ENCODE measurements at places on chromosomes 5 and 9.

DNA sequence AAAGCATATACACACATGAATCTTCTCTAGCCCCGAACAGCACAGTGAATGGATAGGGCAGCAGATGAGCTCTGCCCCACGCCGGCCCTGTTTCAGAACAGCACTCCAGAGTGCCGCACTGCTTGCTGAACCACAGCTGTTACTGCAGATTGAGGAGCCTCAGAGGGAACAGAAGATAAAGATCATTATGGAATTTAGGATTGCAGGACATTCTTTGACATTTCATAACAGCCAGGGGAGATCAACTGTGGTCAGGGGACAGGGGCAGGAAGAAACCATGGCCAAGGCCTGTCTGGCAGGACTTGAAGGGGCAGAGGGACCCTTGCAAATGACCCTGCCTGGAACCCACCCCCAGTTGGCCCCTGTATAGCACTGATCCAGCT, 20.6 kb downstream of the IRF1 start:
- H3K27me3 ChIP-seq = no peaks in the 10 kb centered on the region
- DNase-seq = peak; percentile 86
- no peak overlapping the region for H3K27ac ChIP-seq
- H3K4me1 ChIP-seq = peaks cover 26% of the 10 kb centered on the region
- no peaks in the 10 kb centered on the region for H3K36me3 ChIP-seq

GRCh38 chr5:116451905-116452450, 122.6 kb downstream of the SEMA6A start:
- no peak overlapping the region for H3K4me3 ChIP-seq
- DNase-seq = no peak
- H3K36me3 ChIP-seq = peaks cover 2% of the 10 kb centered on the region
- H3K4me1 ChIP-seq = peaks cover 3% of the 10 kb centered on the region
- H3K27me3 ChIP-seq = no peaks in the 10 kb centered on the region
- no peak overlapping the region for H3K27ac ChIP-seq

DNA sequence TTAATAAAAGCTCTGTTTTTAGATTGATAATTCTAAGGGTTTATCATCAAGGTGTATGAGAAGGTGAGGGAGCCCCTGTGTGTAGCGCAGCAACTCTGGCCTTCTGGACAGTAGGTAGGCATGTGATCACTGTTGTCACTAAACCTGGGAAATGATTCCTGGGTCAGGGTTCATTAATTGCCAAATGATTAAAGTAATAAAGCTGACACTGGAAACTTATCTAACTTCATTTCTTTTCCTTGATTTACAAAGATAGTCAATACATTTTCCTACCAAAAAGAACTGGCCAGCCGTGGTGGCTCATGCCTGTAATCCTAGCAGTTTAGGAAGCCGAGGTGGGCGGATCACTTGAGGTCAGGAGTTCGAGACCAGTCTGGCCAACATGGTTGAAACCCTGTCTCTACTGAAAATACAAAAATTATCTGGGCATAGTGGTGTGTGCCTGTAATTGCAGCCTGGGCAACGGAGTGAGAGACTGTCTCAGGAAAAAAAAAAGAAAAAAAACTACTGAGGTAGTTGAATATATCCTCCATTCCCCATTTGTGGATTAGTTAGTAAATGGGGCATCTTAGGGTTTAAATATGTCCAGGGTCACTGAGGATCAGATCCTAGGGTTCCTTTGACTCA, 2.4 kb downstream of the EHMT1 start:
- H3K27ac ChIP-seq = no peak overlapping the region
- no peak overlapping the region for H3K4me3 ChIP-seq
- no peak for DNase-seq
- no peaks in the 10 kb centered on the region for H3K27me3 ChIP-seq
- H3K36me3 ChIP-seq = no peaks in the 10 kb centered on the region

GRCh38 chr9:97697837-97698236, 697 bp upstream of the XPA start:
- DNase-seq = no peak
- H3K27ac ChIP-seq = peak overlapping the region; percentile 85
- peak overlapping the region; percentile 64 for H3K4me3 ChIP-seq
- H3K27me3 ChIP-seq = no peaks in the 10 kb centered on the region

DNA sequence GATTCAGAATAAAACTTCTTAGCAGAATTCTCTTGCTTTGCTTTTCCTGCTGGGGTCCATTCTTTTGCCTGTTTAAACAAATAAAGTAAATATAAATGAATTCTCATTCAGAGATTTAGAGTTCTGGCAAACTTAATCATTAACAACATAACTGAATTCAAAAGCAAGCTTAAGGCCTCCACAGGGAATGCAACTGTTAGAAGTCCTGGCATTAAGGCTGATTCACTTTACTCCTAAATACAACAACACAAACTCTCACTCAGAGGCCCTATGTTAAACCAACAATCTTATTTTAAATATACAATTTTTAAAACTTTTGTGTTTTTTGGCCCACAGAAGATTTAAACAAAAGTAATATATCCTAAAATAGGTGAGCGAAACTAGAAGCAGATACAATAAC, 178.3 kb downstream of the AP3B1 start:
- H3K4me3 ChIP-seq = no peak overlapping the region
- DNase-seq = no peak
- H3K4me1 ChIP-seq = peaks cover 2% of the 10 kb centered on the region
- peaks cover 5% of the 10 kb centered on the region for H3K36me3 ChIP-seq
- no peak overlapping the region for H3K27ac ChIP-seq
- H3K27me3 ChIP-seq = no peaks in the 10 kb centered on the region

DNA sequence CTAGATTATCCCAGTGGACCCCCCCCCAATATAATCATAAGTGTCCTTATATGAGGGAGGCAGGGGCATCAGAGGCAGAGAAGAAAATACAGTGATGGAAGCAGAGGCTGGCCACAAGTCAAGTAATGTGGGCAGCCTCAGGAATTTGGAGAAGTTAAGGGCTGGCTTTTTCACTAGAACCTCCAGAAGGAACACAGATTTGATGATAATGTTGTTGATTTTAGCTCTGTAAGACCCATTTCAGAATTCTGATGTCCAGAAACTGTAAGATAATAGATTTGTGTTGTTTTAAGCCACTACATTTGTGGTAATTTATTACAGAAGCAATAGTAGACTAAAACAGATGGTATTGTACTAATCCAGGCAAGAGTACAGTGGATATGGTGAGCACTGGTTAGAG, 36.3 kb upstream of the LRRTM2 start:
- peaks cover 4% of the 10 kb centered on the region for H3K4me1 ChIP-seq
- H3K27ac ChIP-seq = no peak overlapping the region
- H3K4me3 ChIP-seq = no peak overlapping the region
- H3K27me3 ChIP-seq = no peaks in the 10 kb centered on the region
- peaks cover 4% of the 10 kb centered on the region for H3K36me3 ChIP-seq

GRCh38 chr5:32383065-32383464, 61.5 kb downstream of the ZFR start:
- no peak overlapping the region for H3K27ac ChIP-seq
- no peak for DNase-seq
- H3K27me3 ChIP-seq = no peaks in the 10 kb centered on the region

GRCh38 chr5:112419164-112419985, at the start of gene EPB41L4A:
TSS of gene EPB41L4A (minus strand) at chr5:112419277. CDS start at chr5:112419039, 238 bp downstream.
- peak within 1 kb of the TSS; percentile 76 for H3K27ac ChIP-seq
- H3K4me1 ChIP-seq = no peaks in the 10 kb centered on the region
- peak within 1 kb of the TSS; percentile 88 for H3K4me3 ChIP-seq
- H3K27me3 ChIP-seq = no peaks in the 10 kb centered on the region

DNA sequence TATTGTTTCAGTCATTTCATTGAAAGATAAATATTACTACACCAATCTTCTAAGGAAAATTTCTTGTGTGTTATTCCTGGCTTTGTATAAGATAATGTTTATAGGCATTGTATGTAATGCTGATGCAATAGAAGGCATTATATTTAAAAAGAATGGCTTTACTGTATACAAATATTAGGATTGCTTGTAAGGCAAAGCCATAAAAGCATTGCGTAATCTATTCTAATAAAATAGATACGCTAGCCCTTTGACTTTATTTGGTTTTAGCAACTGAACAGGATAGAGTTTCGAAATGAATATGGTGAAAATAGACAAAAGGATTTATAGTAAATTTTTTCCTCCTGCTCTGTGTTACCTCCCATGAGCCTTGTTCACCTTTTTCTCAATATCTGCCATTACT, 5.5 kb upstream of the LYSMD3 start:
- no peak overlapping the region for H3K4me3 ChIP-seq
- H3K36me3 ChIP-seq = no peaks in the 10 kb centered on the region
- no peak overlapping the region for H3K27ac ChIP-seq

GRCh38 chr5:133393776-133394476, 218.4 kb downstream of the FSTL4 start:
- no peaks in the 10 kb centered on the region for H3K4me1 ChIP-seq
- H3K27me3 ChIP-seq = peaks cover 4% of the 10 kb centered on the region
- H3K27ac ChIP-seq = no peak overlapping the region
- no peaks in the 10 kb centered on the region for H3K36me3 ChIP-seq

DNA sequence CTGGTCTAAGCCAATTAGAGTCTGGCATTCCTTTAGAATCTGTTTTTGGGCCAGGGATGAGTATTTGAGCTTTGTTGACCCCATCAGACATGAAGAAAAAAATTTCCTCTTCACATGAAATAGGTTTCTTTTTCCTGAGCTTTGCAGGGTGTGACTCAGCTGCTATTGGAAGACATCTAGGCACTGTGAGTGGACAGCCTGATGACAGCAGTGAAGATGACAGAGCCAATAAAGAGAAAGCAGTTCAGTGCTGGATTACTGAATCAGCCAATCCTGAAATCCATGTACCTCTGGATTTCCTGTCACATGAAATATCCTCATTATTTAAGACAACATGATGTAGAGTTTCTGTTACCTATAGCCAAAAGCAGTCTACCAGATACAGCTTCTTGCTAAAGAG, 51.3 kb upstream of the GRIA1 start:
- no peaks in the 10 kb centered on the region for H3K36me3 ChIP-seq
- no peak overlapping the region for H3K4me3 ChIP-seq
- no peaks in the 10 kb centered on the region for H3K27me3 ChIP-seq
- no peak overlapping the region for H3K27ac ChIP-seq
- H3K4me1 ChIP-seq = no peaks in the 10 kb centered on the region
- no peak for DNase-seq

- H3K4me3 ChIP-seq = no peak overlapping the region
- peak; percentile 54 for DNase-seq
- H3K27me3 ChIP-seq = no peaks in the 10 kb centered on the region
- H3K27ac ChIP-seq = no peak overlapping the region
- H3K36me3 ChIP-seq = no peaks in the 10 kb centered on the region
These were observed 381.1 kb downstream of the ZNF608 start for GRCh38 chr5:124365361-124365801.

GRCh38 chr5:38483805-38484398, 72.5 kb downstream of the LIFR start:
- H3K27ac ChIP-seq = no peak overlapping the region
- no peak overlapping the region for H3K4me3 ChIP-seq
- H3K4me1 ChIP-seq = no peaks in the 10 kb centered on the region
- H3K36me3 ChIP-seq = peaks cover 6% of the 10 kb centered on the region

- no peaks in the 10 kb centered on the region for H3K4me1 ChIP-seq
- no peaks in the 10 kb centered on the region for H3K36me3 ChIP-seq
- no peaks in the 10 kb centered on the region for H3K27me3 ChIP-seq
- no peak overlapping the region for H3K4me3 ChIP-seq
These were observed 457.5 kb downstream of the KIF4B start for GRCh38 chr5:155471027-155471426.

GRCh38 chr9:118038713-118039112, 334.5 kb downstream of the TLR4 start:
- no peaks in the 10 kb centered on the region for H3K36me3 ChIP-seq
- no peaks in the 10 kb centered on the region for H3K4me1 ChIP-seq
- no peaks in the 10 kb centered on the region for H3K27me3 ChIP-seq
- H3K27ac ChIP-seq = no peak overlapping the region
- no peak overlapping the region for H3K4me3 ChIP-seq
- DNase-seq = no peak

GRCh38 chr9:100355561-100355960, 2.8 kb upstream of the TEX10 start:
- no peak for DNase-seq
- no peak overlapping the region for H3K4me3 ChIP-seq
- H3K4me1 ChIP-seq = peaks cover 6% of the 10 kb centered on the region
- H3K27ac ChIP-seq = no peak overlapping the region
- no peaks in the 10 kb centered on the region for H3K27me3 ChIP-seq
- no peaks in the 10 kb centered on the region for H3K36me3 ChIP-seq

GRCh38 chr5:143413958-143414669, 10.6 kb upstream of the NR3C1 start:
- no peaks in the 10 kb centered on the region for H3K27me3 ChIP-seq
- no peak overlapping the region for H3K4me3 ChIP-seq
- DNase-seq = no peak
- no peak overlapping the region for H3K27ac ChIP-seq
- no peaks in the 10 kb centered on the region for H3K36me3 ChIP-seq

DNA sequence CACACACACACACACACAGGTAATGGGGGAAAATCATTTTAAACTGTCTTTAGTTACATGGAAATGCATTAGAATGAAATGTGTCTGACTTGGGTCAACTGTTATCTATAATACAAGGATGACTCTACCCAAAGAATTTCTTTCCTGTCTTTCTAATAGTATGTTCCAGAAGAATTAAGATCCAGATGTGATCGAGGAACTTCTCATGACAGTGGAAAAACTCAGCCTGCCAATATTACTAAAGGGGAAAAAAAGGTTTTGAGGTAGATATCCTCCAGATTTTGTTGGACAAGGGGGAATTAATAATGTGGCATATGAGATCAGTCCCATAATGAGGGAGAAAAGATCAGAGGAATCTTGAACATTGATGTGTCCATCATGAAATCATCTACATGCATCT, 190.6 kb upstream of the MAP3K1 start:
- H3K4me1 ChIP-seq = no peaks in the 10 kb centered on the region
- H3K27ac ChIP-seq = no peak overlapping the region
- H3K27me3 ChIP-seq = no peaks in the 10 kb centered on the region
- no peak for DNase-seq
- no peak overlapping the region for H3K4me3 ChIP-seq
- H3K36me3 ChIP-seq = no peaks in the 10 kb centered on the region

DNA sequence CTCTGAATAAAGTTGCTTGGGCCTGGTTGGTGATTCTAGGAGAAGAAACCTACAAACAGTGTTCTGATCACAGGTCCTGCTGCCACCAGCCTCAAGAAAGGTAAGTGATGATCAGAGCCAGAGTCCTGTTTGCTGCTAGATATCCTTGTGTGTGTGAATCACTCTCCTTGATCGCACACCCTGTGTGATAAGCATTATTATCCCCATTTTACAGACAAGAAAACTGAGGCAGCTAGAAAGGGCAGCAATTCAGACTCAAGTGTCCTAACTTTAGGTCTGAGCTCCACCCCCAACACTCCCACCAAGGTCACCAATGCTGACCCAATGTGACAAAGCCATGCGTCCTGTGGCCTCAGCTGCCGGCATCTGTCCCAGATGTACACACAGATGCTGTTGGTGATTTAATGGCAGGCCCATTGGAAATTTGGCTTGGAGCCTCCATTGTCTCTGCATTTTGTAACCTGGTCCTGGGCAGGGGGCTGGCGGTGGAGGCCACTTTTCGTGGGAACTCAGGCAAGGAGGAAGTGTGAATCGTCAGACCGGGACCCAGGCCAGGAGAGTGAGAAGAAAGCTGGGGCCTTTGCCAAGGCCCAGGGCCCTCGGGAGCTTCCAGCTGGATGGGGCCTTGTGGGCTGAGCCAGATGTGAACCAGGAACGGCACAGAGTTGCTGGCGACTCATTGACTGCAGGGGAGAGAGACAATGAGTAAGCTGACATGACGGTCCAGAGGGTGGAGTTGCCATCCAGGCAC, 29.8 kb upstream of the GGTA1 start:
- H3K4me1 ChIP-seq = no peaks in the 10 kb centered on the region
- H3K27me3 ChIP-seq = no peaks in the 10 kb centered on the region
- no peak overlapping the region for H3K4me3 ChIP-seq
- no peaks in the 10 kb centered on the region for H3K36me3 ChIP-seq
- H3K27ac ChIP-seq = no peak overlapping the region
- DNase-seq = peak; percentile 92
